ENCODE measurements at places on chromosomes 12 and 14.
A peak's percentile ranks its signal among the peaks of the same experiment; 100 is the strongest.

DNA sequence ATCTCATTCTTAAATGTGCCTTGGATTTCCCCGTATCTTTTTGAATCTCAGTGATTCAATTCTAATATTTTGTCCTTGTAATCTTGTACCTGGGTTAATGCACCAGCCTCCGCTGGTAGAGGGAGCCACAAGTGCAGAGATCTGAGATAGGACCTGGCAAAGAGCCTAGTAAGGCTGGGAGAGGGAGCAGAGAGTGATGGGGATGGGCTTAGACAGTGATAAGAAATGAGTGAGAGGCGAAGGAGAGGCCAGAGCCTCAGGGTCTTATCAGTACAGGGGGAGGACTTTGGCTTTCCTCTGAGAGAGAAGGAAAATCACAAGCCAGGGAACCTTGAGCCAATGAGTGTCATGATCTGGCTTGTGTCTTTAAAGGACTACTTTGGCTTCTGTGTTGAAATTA is 30.5 kb upstream of the LMNTD1 start:
- DNase-seq = no peak

GRCh38 chr14:56181681-56182085 is 63.5 kb downstream of the PELI2 start:
- DNase-seq = peak; percentile 19

DNA sequence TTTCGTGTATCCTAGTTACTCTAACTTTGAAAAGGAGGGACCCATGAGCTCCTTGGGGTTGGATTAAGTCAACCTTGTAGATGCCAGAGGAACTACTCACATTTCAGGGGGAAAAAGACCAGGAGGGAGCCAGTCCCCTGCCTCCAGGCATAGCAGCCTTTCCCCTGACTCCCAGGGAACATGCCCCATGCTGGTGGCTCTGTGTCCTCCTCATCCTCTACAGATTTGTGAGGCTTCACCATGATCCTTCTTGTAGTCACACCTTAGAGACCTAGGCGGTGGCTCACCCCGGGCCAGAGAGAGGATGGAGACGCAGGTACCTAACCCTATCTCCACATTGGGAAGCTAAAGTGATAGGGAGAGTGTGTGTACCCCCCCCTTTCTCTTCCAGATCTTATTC is 16.0 kb upstream of the PPP1R1A start:
- no peak for DNase-seq

- DNase-seq = peak; percentile 27
Measured at GRCh38 chr14:99755629-99756603, 37.3 kb upstream of the EML1 start.

- DNase-seq = no peak
Measured at GRCh38 chr12:87836190-87836589, 193.0 kb downstream of the C12orf50 start.

DNA sequence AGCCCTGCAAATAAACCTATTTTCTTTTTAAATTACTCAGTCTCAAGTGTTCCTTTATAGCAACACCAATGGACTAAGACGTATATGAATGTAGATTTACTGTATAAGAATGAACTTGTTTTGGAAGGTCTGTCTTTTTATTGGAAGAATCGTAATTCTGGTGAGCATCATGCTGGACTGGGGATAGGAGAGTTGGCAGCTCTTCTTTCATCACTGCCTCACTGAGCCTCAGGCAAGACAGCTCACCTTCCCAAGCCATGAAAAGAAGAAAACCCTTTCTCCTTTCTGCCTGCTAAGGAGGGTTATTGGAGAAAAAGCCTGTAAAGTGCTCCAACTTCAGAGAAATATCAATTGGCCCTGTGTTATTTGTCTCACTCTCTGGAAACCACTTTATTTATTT is 9.1 kb upstream of the RNF34 start:
- DNase-seq = no peak

DNA sequence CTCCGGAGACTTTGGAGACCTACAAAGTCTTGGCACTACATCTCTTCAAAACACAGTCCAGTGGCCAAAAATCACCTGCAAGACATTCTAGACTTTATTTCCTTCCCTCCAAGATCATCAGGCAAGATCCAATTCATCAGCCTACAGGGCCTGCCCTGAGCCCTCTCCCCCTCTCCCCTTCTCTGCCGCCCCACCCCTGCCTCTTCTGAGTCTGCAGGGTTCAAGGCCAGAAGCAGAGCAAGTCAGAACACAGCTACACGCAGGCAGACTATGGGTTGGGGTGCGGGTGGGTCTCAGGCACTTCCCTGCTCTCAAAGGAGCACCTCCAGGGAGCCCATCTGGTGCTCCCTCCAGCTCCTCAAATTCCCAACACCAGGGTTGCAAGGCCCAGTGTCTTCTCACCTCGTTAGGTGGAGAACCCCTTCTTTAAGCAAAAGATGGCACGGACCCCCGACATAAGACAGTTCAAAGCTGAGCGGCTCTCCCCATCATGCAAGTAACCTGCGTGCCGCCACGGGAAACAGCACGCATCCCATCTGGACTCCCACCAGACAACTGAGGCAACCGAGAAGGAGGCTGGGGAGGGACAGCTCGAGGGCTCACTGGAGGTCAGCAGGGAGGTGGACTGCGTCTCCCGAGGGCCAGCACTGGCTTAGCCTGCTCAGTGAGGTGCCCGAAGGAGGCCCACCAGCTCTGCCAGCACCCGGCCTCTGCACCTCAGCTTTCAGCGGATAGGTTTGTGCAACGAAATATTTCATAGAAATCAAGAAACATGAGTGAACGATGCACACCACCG is 5.6 kb upstream of the INF2 start:
- no peak for DNase-seq

DNA sequence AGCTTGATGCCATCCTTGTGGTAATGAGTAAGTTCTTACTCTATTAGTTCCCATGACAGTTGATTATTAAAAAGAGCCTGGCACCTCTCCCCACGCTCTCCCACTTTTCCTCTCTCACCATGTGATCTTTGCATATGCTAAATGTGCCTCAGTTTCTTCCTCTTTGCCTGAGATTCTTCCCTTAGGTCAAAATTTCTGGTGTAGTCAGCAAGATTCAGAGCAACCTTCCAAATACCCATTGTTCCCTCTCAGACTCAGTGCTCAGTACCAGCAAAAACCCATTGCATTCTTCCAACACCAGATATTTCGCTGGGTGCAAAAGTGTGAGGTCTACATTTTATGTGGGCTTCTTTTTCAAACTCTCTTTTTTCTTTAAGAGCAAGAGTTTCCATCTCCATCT is 10.8 kb upstream of the USP15 start:
- DNase-seq = no peak

- no peak for DNase-seq
Measured at GRCh38 chr12:95629392-95629791, 78.1 kb upstream of the USP44 start.

- DNase-seq = no peak
Measured at GRCh38 chr12:44842669-44843068, 33.4 kb downstream of the NELL2 start.

- no peak for DNase-seq
Measured at GRCh38 chr14:74848768-74849167, 27.2 kb downstream of the PROX2 start.

- no peak for DNase-seq
Measured at GRCh38 chr14:50064993-50065392, 51.4 kb downstream of the VCPKMT start.

GRCh38 chr14:65703521-65703920 is 291.0 kb downstream of the FUT8 start:
- no peak for DNase-seq

DNA sequence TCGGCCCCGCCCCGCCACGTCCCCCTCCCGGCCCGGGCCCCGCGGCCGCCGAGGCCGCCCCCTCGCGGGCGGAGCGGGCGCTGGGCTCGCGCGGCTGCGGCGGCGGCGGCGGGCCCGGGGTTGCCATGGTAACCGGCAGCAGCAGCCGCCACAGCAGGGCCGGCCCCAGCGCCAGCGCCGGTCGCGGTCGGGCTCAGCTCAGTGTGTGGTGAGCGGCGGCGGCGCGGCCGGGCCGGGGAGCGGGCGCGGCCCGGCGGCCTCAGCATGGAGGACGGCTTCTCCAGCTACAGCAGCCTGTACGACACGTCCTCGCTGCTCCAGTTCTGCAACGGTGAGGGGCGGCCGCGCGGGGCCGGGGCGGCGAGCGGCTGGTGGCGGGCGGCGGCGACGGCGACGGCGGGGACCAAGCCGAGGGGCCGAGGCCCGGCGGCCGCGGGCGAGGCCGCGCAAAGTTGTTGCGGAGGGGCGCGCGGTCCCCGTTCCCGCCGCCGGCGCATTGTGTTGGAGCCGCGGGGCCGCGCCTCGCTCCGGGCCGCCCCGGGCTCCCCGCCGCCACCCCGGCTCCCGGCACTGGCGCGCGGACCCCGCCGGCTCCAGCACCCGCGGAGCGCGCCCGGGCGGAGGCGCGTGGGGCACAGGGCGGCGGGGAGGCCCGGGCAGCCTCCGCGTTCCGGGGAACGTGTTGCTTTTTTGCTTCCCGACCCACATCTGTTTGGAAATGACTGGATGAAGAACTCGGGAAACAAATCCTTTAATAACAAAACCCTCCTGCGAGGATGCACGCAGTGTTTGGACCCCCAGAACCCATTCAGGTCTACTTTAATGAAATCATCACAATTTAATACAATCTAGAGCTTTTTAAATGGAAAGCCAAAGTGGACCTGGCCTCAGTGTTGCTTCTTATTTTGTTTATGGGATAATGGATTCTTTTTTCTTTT is at the start of gene EML1:
EML1 (plus strand) TSS at position 201 of the 938 bp plus-strand sequence; CDS start at position 265, 64 bp downstream.
- peak; percentile 51 for DNase-seq

DNA sequence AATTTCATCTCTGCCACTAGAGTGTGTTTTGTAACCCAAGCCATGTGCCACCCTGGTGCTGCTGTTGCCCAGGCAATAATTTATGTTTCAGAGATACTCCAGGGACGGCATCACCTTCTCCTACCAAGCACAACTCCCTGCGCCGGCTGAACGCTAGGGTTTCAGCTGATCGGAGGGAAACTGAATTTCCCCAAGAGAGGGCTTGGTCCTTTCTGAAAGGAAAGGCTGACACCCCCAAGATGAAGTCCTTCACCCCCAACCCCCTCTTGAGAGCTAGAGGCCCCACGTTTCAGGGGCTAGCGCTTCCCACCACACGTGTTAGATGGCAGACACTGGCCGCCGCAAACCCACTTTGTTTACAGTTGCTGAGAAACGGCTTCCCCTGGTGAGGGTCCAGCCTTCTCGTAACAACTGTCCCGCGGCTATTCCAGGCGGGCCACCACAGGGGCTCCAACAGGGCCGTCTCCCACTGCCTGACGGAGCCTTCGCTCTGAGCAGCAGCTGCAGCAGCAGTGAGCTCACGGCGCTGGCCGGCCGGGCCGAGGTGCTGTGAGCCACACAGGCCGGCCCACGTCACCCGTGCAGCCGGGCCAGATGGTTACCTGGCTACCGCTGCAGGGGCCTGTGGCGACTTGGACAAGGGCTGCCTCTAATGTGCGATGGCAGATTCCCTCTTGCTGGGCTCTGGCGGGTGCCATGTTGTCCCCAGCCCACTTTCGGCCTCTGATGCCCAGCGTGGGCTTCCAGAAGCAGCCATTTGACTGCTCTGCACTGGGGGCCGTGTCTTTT is 66.4 kb downstream of the TESC start:
- no peak for DNase-seq

GRCh38 chr12:47802312-47802711 is 17.4 kb downstream of the HDAC7 start:
- no peak for DNase-seq

GRCh38 chr14:71733210-71733883 is 198.9 kb upstream of the RGS6 start:
- DNase-seq = no peak

GRCh38 chr14:104903990-104904389 is 20.7 kb upstream of the PLD4 start:
- DNase-seq = no peak

DNA sequence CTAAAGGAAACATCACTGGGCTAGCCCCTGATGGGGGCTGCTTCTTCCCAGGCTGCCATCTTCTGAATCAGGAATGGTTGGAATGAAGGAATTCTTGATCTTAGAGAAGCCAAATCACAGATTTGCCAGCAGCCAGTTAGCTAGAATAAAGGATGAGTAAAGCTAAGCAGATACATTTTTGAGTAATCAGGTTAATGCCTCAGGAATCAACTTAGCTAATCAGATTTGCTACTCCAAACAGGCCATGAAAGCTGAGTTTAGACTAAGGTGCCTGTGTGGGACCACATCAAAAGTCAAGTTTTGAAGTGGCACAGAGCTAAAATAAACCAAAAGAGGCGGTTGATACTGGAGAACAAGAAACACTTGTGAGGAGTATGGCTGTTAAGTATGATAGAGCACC is 28.8 kb upstream of the LMO3 start:
- DNase-seq = no peak

DNA sequence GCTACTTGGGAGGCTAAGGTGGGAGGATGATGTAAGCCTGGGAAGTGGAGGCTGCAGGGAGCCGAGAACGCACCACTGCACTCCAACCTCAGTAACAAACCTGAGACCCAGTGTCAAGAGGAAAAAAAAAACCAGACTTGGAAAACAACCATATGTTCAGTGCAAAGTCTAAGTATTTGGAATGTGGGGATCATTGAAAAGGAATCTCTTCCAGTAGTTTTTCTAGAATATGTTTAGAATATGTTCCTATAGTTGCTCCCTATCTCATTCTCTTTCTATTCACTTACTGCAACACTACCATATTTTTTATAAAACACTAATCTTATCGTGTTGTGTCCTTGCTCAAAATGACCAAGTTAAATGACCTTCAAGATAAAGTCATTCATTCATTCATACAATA is 423.5 kb upstream of the SOX5 start:
- DNase-seq = no peak

- no peak for DNase-seq
Measured at GRCh38 chr12:93578221-93578620, 5.7 kb downstream of the SOCS2 start.

DNA sequence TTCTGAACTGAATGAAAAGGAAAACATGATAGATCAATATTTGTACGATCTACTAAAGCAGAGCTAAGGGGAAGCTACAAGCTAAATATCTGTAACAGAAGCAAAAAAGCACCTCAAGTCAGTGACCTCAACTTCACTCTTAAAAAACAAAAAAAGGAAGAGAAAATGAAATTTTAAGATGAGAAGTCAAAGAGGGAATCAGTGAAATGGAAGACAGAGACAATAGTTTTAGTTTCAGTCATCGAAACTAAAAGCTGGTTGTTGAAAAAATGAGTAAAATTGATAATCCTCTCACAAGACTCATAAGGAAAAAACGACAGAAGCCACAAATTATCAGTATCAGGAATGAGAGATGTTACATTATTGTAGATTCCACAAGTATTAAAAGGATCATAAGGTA is 11.9 kb upstream of the SLC2A13 start:
- no peak for DNase-seq

DNA sequence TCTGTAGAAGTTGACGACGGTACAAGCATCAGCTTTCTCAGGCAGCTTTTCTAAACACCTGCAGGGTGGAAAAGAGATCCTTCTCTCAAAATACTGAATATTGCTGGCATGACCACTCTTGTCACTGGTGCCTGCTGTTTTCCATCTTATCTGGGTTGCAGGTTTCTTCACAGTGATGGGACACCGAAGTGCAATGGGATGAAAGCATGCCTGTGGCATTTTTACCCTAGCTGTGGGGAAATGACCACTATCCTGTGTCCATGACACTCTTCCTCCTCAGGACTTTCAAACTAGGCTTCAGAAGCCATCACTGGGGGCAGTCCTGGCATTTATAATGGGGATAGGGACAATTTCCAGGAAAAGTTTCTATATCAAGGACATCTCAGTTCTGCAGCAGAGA is 98.5 kb downstream of the ETV6 start:
- no peak for DNase-seq

Data from C1 segment of cervical spinal cord (tissue), 14 donors.